Stimulated activated CD4-positive, alpha-beta T cell treated with anti-CD3 and anti-CD28 coated beads, TNF-alpha, amount 100 ng/mL, for 24 hours (primary cell): ENCODE measurements at places on chromosomes 5 and 9.

- DNase-seq: no peak
Observed at GRCh38 chr5:58183786-58184085, 276.1 kb downstream of the PLK2 start.

- no peak for DNase-seq
Observed at GRCh38 chr9:111926421-111926875, 29.8 kb downstream of the UGCG start.

DNA sequence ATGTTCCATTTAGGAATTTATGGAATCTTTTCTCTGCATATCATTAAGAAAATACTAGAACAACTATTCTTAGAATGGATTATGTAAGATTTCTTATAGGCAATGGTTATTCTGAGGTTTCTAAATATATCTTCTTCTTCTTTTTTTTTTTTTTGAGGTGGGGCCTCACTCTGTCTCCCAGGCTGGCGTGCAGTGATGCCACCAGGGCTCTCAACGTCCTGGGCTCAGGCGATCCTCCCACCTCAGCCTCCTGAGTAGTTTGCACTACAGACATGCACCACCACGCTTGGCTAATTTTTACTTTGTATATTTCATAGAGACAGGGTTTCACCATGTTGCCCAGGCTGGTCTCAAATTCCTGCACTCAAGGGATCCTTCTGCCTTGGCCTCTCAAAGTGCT, 137.2 kb downstream of the SREK1 start:
- DNase-seq: no peak

- no peak for DNase-seq
Observed at GRCh38 chr9:130043654-130044623, 950 bp upstream of the FNBP1 start.

- no peak for DNase-seq
Observed at GRCh38 chr9:89139455-89139854, 39.2 kb downstream of the SHC3 start.

- DNase-seq: no peak
Observed at GRCh38 chr5:38420246-38420645, 136.2 kb downstream of the LIFR start.

DNA sequence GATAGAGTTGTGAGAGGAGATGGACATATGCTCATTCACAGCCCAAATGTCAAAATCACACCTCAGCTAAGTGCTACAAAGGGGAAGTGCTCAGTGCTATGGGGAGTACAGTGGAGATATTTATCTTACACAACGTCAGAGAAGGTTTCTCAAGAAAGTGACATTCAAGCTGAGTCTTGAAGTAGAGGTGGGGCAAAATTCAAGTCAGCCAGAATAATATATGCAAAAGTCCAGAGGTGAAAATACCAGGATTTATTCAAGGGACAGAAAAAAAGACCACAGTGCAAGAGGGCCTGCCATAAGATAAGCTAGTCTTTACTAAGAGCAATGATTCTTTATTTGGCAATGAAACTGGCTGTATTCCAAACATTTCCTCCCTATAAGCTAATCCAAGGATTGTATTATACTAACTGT, 327.8 kb upstream of the PIK3R1 start:
- no peak for DNase-seq

DNA sequence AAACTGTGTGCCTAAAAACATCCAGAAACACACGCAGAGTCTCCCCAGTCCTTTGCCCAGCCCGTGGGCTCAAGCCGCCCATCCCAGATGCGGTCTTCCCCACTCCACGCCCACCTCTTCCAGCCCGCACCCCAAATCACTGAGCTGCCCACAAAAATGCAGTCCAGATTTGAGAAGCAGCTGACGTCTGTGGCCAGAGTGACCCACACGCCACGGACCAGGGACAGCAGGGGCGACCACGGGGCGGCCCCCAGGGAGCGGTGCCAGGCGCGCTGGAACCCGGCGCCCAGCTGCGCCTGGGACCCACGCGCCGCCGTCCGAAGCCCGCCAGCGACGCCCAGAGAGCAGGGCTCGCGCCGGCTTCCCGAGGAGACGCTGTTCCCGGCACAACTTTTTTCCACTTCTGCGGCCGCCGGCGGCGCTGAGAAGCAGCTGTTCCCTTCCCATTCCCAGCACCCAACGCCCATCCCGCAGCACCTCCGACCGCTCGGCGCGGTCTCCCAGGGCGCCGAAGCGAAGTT, 674 bp downstream of the LHFPL2 start:
- DNase-seq: no peak

DNA sequence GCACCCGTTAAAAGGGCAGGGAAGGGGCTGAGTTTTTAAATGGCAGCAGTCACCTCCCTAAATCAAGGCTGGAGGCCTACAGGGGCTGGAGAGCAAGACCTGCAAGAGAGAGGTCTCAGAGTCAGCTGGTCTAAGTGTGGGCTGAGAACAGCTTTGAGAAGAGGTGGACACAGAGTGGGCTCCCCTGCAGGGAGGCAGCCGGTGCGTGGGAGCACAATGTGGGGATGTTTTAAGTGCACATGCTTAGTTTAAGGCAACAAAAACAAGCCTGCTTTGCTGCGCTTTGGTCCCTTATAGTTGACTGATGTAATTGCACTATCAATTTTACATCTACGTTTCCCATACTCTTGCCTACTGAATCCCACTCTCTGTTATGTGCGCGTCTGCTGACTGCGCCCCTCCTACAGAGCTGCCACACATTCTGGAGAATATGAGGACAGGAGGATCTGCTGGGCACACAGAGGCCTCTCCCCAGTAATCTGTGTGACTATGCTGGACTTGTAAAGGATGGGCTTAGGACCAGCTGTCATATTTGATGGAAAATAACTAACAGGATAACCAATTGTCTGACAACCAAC, 62.0 kb upstream of the ICE1 start:
- DNase-seq: no peak

DNA sequence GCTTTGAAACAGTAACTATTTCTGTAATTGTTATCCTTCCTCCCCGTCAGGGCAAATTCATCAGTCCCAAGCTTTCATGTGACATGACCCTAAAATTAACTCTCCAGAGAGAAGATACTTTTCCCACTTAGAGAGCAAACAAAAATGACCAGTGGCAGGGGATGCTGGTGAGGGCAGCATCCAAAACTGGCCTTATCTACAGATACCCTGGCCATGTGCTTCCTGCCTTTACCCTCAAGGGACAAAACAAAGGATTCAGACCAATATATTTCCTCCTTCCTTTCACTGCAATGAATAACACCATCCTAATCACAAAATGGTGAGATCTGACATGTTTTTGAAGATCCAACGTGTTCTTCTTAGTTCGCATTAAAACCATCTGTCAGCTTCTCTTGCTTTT, 267.2 kb downstream of the MAN2A1 start:
- no peak for DNase-seq

DNA sequence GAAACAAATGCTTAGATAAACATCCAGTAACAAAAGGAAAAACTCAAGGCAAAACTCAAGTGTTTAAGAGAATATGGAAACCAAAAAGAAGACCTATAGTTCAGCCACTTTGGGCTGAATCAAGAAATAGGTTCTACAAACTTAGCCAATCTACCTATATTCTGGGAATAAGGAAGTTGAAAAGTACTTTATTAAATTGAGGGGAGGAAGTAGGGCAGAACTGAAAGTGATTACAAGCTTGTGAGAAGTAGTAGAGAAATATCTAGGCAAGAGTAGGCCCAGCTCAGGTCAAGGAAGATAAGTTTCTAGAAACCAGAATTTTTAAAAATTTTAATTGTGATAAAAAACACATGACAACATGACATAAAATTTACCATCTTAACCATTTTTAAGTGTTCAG, 384.8 kb upstream of the PCSK5 start:
- DNase-seq: no peak
